ENCODE measurements at places on chromosomes 13 and 19.

DNA sequence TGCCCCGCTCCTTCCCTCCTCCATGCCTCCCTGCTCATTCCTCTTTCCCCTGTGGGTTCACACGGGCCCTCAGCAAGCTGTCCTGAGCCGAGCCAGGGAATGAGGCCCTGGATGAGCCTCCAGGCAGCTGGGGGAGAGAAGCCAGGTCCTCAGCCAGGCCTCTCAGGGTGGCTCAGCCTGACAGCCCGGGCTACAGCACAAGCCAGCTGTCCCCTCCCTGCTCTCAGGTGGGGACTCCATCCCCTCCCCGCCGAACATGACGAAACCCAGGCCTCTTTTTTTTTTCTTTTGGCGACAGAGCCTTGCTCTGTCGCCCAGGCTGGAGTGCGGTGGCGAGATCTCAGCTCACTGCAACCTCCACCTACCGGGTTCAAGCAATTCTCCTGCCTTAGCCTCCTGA is 40.0 kb upstream of the MATK start:
- no peak for DNase-seq

DNA sequence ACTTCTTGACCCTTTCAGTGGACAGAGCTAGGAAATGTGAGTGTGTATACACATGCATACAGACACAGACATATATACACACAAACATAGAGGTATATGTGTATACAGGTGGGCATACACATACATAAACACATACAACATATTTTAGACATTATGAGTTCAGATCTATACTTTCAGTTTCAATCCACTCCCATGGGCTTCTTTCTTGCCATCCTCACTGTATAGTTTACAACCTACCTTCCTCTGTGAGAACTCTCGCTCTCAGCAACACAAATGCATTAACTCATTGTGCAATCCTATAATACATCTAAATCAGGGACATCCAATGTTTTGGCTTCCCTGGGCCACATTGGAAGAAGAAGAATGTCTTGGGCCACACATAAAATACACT is 21.2 kb upstream of the SCEL start:
- DNase-seq: no peak

DNA sequence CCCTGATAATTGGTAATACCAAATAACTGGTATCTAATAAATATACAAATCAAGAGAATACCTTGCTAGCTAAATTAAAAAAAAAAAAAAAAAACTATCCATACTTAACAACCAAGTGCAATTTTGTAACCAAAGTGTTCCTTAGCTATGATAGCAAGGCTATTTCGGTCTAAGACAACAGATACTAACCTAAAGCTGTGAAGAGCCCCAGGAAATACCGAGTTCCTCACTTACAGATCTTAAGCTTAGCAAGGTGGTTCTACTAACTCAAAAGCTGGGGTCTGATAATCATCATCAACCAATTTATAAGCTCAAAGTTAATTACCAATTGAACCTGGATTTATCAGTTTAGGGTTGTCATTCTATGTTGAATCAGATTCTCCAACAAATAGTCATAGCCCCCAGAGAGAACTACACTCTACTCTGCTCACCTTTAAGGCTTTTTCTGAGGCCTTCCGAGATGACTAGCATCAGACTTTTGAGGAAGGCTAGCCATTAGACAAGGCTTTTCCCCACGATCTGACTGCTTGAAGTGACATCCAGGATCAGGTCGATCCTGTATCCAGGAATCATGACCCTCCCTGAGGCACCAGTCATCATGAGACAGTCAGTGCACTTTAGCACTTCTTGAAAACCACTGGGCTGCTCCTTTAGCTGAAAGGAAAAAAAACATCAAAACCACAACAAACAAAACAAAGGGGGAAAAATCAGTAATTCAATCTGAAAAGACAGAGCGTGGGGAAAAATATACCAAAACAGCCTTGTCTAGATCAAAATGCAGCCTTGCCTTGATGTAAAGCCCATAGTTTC is 31.9 kb downstream of the INTS6 start:
- no peak for DNase-seq

DNA sequence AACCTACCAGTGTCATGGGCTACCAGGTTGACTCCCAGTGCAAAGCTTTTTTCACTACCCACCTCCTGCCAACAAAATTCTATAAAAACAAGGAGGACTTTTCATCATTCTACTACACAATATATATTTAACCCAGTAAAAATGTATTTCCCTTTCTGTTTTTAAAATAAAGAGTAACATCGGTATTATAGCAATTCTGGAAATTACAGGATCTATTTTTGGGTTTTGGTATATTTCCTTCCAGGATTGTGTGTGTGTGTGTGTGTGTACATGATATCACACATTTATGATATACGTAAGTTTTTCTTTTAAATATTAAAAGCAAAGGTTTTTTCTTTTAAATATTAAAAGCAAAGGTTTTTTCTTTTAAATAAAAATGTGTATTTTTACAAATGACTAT is 6.0 kb upstream of the UBL3 start:
- DNase-seq: no peak

- no peak for DNase-seq
Measured at GRCh38 chr19:51473009-51473707, 5.2 kb upstream of the CEACAM18 start.

Measured in vagina (tissue), 2 donors.